ENCODE measurements at places on chromosomes 6 and 20. TPM values are rescaled to one million over a fixed set of nuclear protein-coding genes. Genes with fewer than 3 reads are reported as not detected.

DNA sequence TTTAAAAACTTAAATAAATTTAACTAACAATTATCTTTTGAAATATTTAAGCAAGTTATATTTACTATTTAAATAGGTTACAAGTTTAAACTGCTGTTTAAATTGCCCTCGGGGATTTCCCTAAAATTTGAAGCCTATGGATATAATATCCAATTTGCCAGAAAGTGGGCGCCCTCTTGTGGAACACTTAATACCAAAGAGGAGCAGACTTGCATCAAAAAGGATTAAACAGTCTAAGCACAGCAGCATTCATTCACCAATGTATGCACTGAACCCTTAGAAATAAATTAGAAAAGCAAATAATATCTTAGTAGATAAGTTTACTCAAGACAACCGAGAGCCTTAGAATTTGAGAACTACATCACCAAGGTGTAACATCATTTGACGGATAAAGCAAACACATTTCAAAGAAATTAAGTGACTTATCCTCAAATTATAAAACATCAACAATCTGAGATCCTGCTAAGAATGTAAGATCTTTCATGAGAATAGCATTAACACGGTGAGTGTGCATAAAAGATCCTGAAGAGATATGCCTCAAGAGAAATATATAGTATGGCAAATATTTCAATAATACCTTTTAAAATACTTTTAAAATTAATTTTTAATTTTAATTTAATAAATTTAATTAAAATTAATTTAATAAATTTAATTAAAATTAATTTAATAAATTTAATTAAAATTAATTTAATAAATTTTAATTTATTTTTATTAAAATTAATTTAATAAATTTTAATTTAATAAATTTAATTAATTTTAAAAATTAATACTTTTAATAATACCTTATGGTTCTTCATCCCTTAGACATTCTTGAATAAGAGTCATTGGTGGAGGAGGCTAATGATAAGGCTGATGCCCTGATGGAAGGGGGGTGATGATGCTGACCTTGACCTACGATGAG, 11.5 kb upstream of the MEP1A start:
- no peak overlapping the region for H3K27ac ChIP-seq
- H3K36me3 ChIP-seq: no peaks in the 10 kb centered on the region
- peak; percentile 87 for DNase-seq
- no peak overlapping the region for H3K4me3 ChIP-seq
- H3K4me1 ChIP-seq: no peaks in the 10 kb centered on the region

DNA sequence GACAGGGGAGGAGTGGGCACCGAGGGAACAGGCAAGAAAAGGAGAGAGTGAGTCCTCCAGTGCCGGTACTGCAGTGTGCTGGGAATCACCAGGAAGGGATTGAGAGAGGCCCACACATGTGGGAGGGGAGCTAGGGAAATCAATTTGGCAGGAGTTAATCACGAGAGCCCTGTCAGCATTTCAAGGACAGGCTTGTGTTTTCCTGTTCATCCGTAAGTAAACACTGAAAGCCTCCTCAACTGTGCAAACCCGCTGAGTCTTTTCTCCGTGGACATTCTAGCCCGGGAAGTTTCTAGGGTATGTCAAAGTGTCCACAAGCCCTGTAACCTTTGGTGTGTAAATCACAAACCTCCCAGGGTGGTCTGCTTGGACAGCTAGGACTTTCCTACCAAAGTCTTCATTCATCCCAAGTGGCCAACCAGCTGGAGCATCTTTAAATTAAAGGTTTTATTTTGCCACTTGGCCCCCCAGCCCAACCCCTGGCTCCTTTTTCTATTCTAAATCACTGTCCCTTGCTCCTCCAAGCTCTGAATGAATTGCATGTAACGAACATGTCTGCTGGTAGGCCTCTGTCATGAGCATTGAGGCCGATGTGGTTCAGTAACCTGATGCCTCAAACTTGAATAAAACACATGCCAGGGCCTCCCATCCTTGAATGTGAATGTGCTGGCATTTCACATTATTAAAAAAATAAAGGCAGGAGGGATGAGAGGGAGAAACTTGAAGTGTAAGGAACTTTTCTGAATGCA, 149.1 kb downstream of the ZNF217 start:
- H3K27me3 ChIP-seq: no peaks in the 10 kb centered on the region
- H3K4me1 ChIP-seq: peaks cover 7% of the 10 kb centered on the region
- no peak overlapping the region for H3K4me3 ChIP-seq
- peak overlapping the region; percentile 83 for H3K27ac ChIP-seq

- peaks cover under 1% of the 10 kb centered on the region for H3K36me3 ChIP-seq
- no peak for DNase-seq
- H3K4me3 ChIP-seq: no peak overlapping the region
- no peaks in the 10 kb centered on the region for H3K27me3 ChIP-seq
- no peak overlapping the region for H3K27ac ChIP-seq
- no peaks in the 10 kb centered on the region for H3K4me1 ChIP-seq
Measured at GRCh38 chr6:135451617-135452190, 45.8 kb downstream of the AHI1 start.

DNA sequence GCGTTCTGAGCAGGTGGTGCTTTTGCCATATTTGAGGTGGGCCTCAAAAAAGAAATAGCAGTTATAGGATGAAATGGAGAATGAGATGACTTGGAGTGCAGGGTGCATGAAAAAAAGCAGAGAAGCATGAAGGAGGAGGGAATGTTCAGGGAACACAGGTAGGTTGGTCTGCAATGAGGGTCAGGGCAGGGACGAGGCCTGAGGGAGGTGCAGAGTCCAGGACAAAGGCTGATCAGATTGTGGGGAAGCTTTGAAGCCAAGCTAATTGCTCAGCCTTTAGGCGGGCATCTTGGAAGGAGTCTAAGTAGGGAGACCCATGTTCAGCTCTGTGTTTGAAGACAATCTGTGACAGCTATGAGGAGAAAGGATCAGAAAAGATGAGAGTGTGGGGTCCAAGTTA, 12.0 kb downstream of the TRAM2 start:
- H3K27me3 ChIP-seq: no peaks in the 10 kb centered on the region
- H3K36me3 ChIP-seq: no peaks in the 10 kb centered on the region
- no peak overlapping the region for H3K27ac ChIP-seq
- DNase-seq: no peak

GRCh38 chr20:58277578-58278472, 31.7 kb upstream of the RAB22A start:
- peak; percentile 54 for DNase-seq
- no peak overlapping the region for H3K4me3 ChIP-seq
- H3K27me3 ChIP-seq: no peaks in the 10 kb centered on the region
- H3K36me3 ChIP-seq: no peaks in the 10 kb centered on the region
- peaks cover 3% of the 10 kb centered on the region for H3K4me1 ChIP-seq

DNA sequence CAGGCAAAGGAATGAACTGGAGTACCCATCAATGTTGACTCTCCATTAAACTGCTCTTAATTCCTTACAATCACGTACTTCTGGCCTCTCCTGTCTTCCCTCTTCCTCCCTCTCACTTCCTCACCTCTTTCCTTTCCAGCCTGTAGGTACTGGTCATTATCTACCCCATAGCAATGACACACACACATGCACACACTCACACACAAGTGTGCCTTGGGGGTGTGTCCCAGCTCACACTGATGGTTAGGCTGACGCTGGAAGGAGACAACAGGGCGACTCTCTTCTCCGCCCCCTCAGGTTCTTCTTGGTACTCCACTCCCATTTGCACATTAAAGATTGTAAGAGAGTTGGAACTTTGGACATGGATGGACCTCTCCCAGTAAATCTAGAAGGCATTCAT, 14.0 kb upstream of the SERPINB9 start:
- H3K4me3 ChIP-seq: no peak overlapping the region
- no peak for DNase-seq
- H3K27me3 ChIP-seq: no peaks in the 10 kb centered on the region
- H3K27ac ChIP-seq: no peak overlapping the region
- peaks cover 2% of the 10 kb centered on the region for H3K4me1 ChIP-seq

DNA sequence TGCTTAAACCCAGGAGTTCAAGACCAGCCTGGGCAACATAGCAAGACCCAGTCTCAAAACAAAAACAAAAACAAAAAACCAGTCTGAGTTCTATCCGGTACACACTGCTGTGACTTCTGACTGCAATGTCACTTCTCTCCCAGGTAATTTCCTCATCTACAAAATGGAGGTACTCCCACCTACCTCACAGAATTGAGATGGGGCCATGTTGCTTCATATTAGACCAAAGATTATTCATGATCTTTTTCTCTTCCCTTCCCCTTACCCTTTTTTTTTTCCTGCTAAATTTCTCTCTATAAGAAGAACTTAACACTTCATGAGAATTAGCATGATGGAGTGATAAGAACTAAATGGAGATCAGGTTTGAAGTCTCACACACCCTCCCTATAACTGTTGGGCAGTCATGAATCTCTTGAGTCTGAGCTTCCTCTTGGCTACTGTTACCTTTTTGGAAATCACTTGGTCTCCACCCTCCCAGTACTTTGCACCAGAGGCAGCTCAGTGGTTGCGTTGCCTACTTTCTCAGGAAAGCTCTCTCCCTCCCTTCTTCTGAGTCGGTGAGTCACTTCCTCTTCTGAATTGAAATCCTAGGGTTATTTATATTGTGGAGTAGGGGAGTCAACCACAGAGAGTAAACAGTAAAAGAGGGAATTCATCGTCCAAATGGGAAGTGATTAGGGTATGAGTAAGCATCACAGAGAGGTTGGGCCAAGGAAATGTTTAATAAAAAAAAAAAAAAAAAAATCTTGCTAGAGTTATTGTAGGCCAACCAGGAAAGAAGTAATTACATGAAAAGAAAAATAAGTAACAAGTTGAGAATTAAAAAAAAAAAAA, 59.9 kb upstream of the MAP7 start:
- peaks cover 7% of the 10 kb centered on the region for H3K4me1 ChIP-seq
- peaks cover 4% of the 10 kb centered on the region for H3K36me3 ChIP-seq
- DNase-seq: no peak
- H3K27me3 ChIP-seq: no peaks in the 10 kb centered on the region
- H3K27ac ChIP-seq: peak overlapping the region; percentile 4
- no peak overlapping the region for H3K4me3 ChIP-seq

- H3K4me1 ChIP-seq: no peaks in the 10 kb centered on the region
- H3K27ac ChIP-seq: no peak overlapping the region
- no peak overlapping the region for H3K4me3 ChIP-seq
Measured at GRCh38 chr6:13735031-13735430, 23.4 kb upstream of the RANBP9 start.

DNA sequence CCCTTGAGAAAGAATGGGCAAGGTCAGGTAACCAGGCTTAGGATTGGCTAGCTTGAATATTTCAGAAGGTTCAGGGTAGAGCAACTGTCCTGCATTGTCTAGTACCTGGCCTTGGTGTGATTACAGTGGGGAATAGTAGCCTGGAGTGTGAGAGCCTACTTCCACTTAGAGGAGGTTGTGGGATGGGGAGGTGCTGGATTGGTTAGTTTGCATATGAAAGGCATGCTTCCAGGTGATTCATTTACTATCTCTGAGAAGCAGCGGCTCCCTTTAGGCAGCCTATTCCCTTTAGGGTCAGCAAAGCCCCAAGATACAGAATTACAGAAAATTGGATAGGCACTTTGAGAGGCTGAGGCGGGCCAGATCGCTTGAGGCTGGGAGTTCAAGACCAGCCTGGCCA, 25.0 kb upstream of the SCGN start:
- DNase-seq: no peak
- H3K4me1 ChIP-seq: no peaks in the 10 kb centered on the region
- no peaks in the 10 kb centered on the region for H3K27me3 ChIP-seq

The QKI gene
- total RNA-seq: 121 TPM

The MUC22 gene
- not detected for total RNA-seq

- H3K27me3 ChIP-seq: no peaks in the 10 kb centered on the region
- H3K27ac ChIP-seq: no peak overlapping the region
- no peak for DNase-seq
- H3K4me1 ChIP-seq: no peaks in the 10 kb centered on the region
- H3K4me3 ChIP-seq: no peak overlapping the region
- H3K36me3 ChIP-seq: no peaks in the 10 kb centered on the region
Measured at GRCh38 chr6:157469378-157469777, 88.4 kb downstream of the ZDHHC14 start.

DNA sequence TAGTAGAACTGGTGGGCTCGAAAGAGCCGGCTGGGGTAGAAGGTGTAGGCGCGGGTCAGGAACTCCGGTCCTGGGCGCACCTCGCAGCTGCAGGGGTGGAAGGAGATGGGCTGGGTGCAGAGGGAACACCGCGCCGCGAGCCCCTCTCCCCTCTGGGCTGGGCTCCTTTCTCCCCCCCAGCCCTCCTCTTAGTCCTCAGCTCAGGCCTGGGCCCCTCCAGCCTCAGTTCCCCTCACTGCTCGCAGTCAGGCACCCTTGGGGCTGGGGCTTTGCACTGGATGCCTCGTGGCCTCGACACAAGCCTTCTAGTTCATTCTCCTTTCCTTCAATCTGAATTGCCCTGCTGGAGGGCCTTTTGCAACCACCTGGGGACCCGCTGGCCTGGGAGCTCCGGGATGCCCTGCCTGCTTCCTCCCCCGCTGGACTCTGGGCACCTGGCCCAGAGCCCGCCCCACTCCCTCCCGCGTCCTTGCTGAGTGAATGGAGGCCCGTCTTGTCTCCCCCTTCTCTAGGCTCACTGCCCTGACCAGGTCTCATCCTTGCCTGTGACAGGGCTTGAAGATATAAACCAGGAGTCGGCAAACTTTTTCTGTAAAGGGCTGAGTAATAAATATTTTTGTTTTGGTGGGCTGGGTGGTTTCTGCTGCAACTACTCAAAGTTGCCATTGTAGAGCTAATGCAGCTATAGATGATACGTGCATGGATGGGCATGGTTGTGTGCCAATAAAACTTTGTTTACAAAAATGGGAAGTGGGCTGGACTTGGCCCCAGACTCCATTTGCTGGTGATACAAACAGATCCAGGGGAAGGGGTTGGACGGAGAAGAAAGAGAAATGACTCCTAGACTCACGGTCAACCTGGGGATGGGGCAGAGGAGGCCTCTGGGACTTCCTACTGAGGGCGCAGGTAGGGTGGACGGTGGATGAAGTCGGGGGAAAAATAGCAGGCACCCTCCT, 47.3 kb downstream of the APCDD1L start:
- no peaks in the 10 kb centered on the region for H3K36me3 ChIP-seq
- no peak overlapping the region for H3K4me3 ChIP-seq
- H3K27me3 ChIP-seq: no peaks in the 10 kb centered on the region
- no peak for DNase-seq
- no peak overlapping the region for H3K27ac ChIP-seq

The SPATS1 gene
- not detected for total RNA-seq

DNA sequence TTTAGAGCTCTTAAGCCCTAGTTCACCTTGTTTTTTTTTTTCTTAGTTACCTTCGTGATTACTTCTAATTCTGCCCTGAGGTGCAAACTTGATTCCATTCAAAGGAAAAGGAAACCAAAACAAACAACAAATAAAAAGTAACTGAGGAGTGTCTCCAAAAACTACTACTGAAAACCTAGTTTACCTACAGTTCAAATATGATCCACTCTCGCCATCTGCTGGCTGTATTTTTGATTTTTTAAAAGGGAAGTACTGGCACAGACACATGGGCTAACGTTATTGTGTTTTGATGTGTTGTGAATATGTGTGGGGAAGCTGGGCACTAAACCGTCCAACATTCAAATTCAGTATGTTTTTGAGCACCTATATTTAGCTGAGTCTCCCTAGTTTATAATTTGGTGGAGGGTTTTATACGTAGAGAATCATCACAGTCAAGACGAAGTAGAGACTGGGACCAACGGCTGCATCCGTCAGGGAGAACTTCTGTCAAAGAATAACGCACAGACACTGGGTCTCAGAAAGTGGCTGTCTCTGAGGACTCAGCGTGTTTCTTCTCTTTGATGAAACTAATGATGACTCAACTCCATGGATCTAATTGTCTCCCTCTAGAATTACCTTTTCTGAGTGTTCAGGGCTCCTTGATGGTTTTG, 373.5 kb upstream of the BTBD3 start:
- peak; percentile 89 for DNase-seq
- no peak overlapping the region for H3K4me3 ChIP-seq
- no peak overlapping the region for H3K27ac ChIP-seq
- H3K27me3 ChIP-seq: no peaks in the 10 kb centered on the region
- peaks cover 3% of the 10 kb centered on the region for H3K4me1 ChIP-seq
